ENCODE measurements at places on chromosomes 4 and X.

GRCh38 chrX:40166582-40166981 lies 68.8 kb upstream of the BCOR start:
- H3K27ac ChIP-seq = no peak overlapping the region
- no peaks in the 10 kb centered on the region for H3K27me3 ChIP-seq
- no peaks in the 10 kb centered on the region for H3K36me3 ChIP-seq
- no peak overlapping the region for H3K4me3 ChIP-seq
- peaks cover 31% of the 10 kb centered on the region for H3K4me1 ChIP-seq

DNA sequence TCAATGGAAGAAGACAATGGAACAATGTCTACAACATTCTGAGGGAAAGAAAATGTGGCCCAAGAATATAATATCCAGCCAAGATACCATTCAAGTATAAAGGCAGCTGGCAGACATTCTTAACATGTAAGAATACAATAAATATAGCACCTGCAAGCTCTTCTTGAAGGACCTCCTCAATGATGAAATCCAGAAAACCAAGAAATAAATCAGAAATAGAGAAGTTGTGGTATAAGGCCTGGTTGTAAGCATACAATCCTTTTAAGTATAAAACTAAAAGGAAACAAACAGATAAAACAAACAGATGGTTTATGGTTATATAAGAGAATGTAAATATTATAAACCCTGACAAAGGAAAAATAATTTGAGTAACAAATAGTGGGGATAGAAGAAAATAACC lies 33.4 kb downstream of the SYTL4 start:
- H3K36me3 ChIP-seq = peaks cover 3% of the 10 kb centered on the region
- H3K27me3 ChIP-seq = no peaks in the 10 kb centered on the region
- no peak overlapping the region for H3K27ac ChIP-seq
- no peaks in the 10 kb centered on the region for H3K4me1 ChIP-seq
- DNase-seq = no peak

GRCh38 chr4:176569301-176569700 lies 223.4 kb downstream of the VEGFC start:
- H3K4me1 ChIP-seq = no peaks in the 10 kb centered on the region
- no peaks in the 10 kb centered on the region for H3K27me3 ChIP-seq
- H3K36me3 ChIP-seq = no peaks in the 10 kb centered on the region
- no peak for DNase-seq
- no peak overlapping the region for H3K27ac ChIP-seq

DNA sequence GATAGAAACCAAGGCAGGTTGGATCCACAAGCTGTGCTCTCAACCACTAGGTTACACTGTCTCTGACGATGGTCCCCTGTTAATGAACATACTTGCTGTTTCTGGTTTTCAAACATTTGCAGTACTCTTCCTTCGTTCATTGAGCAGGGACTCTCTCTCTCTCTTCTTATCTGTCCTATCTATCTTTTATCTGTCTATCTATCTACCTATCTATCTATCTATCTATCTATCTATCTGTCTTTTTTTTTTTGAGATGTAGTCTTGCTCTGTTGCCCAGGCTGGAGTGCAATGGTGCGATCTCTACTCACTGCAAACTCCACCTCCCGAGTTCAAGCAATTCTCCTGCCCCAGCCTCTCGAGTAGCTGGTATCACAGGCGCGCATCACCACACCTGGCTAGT lies 9.4 kb upstream of the CT47C1 start:
- peaks cover 28% of the 10 kb centered on the region for H3K27me3 ChIP-seq
- no peak for DNase-seq
- no peaks in the 10 kb centered on the region for H3K36me3 ChIP-seq
- H3K4me1 ChIP-seq = no peaks in the 10 kb centered on the region
- H3K4me3 ChIP-seq = no peak overlapping the region

GRCh38 chr4:18980516-18981233 lies 959.1 kb upstream of the LCORL start:
- H3K4me3 ChIP-seq = no peak overlapping the region
- H3K36me3 ChIP-seq = no peaks in the 10 kb centered on the region
- no peaks in the 10 kb centered on the region for H3K4me1 ChIP-seq
- DNase-seq = no peak

GRCh38 chr4:18621186-18621585 lies 599.6 kb upstream of the LCORL start:
- H3K4me1 ChIP-seq = no peaks in the 10 kb centered on the region
- no peaks in the 10 kb centered on the region for H3K27me3 ChIP-seq
- no peak for DNase-seq
- H3K4me3 ChIP-seq = no peak overlapping the region
- no peaks in the 10 kb centered on the region for H3K36me3 ChIP-seq
- no peak overlapping the region for H3K27ac ChIP-seq

DNA sequence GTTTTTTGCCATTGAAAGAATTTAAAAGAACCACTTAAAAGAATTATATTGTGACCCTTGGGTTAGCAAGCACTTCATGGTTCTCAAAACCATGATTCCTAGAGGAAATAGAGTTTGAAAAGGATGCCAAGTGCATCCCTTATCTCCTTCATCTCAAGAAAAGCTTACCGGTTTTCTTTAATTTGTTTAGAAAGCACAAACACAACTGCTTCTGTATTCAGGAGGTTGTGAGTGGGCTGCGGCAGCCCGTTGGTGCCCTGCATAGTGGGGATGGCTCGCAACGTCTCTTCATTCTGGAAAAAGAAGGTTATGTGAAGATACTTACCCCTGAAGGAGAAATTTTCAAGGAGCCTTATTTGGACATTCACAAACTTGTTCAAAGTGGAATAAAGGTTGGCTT lies 13.5 kb downstream of the HHIP start:
- no peaks in the 10 kb centered on the region for H3K27me3 ChIP-seq
- no peaks in the 10 kb centered on the region for H3K36me3 ChIP-seq
- H3K27ac ChIP-seq = no peak overlapping the region

DNA sequence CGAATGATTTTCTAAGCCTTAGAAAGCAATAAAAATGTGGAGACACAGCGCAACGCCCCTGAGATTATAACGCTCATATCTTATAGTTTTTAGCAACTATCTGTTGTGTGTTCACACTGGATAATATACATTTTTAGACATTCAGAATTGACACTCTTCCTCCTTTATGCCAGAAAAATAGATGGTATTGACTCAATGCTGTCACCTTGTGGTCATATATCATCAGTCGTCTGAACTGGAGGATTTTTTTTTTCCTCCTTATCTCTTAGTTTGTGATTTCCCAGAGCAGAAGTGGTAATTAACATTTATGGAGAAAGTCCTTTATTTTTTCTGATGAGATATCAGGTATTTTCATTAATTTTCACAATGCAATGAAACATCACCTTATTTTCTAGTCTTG lies 759.6 kb downstream of the RAB28 start:
- H3K4me1 ChIP-seq = no peaks in the 10 kb centered on the region
- peak; percentile 6 for DNase-seq
- H3K27ac ChIP-seq = no peak overlapping the region
- H3K36me3 ChIP-seq = no peaks in the 10 kb centered on the region

DNA sequence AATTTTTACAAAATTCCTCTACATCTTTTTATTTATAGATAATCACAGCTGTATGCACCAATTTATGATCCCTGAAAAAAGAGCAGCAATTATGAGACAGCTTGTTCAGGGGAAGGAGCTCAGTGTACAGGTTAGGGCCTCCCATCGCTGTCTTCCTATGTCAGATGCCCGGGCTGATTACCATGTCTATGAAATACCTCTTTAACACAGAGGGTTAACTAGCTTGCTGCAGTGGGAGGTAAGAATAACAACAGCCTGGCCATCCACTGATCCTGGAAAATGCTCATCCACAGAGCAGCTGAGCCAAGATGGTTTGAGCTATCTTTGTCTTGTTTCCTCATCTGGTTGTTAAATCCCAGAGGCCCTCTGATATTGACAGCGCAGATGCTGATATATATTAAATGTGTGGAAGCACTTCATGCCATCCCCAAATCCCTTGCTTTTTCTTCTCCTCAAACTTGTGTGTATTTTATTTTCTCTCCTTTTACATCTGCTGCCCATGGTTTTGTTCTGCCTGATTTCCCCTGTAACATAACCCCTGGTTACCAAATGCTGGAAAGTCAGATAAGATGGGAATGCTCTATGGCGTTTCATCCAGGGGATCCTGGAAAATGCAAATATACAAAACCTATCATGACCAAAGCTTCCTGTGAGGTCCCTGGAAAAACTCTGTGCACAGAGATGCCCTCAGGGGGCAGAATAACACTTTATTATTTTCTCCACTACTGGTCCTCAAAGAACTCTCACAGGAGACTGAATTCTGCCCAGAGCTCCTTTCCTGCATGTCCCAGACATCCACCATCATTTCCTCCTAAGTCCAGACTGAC lies 85.8 kb upstream of the PUDP start:
- no peaks in the 10 kb centered on the region for H3K4me1 ChIP-seq
- no peaks in the 10 kb centered on the region for H3K36me3 ChIP-seq
- no peak overlapping the region for H3K27ac ChIP-seq
- no peak overlapping the region for H3K4me3 ChIP-seq

GRCh38 chrX:153687121-153688039 lies at the start of gene SLC6A8:
TSS of gene SLC6A8 (plus strand) at chrX:153687926. CDS start at chrX:153688575, 649 bp downstream.
- H3K4me1 ChIP-seq = peaks cover 16% of the 10 kb centered on the region
- peak within 1 kb of the TSS; percentile 64 for H3K4me3 ChIP-seq
- no peak within 1 kb of the TSS for H3K27ac ChIP-seq

GRCh38 chrX:132045456-132045855 lies 22.4 kb downstream of the STK26 start:
- no peak overlapping the region for H3K4me3 ChIP-seq
- no peaks in the 10 kb centered on the region for H3K27me3 ChIP-seq
- DNase-seq = peak; percentile 11
- H3K4me1 ChIP-seq = no peaks in the 10 kb centered on the region
- no peak overlapping the region for H3K27ac ChIP-seq

GRCh38 chrX:3968749-3969148 lies 255.3 kb upstream of the PRKX start:
- no peak for DNase-seq
- no peak overlapping the region for H3K4me3 ChIP-seq
- H3K27ac ChIP-seq = no peak overlapping the region

- no peaks in the 10 kb centered on the region for H3K36me3 ChIP-seq
- peaks cover 1% of the 10 kb centered on the region for H3K4me1 ChIP-seq
- no peaks in the 10 kb centered on the region for H3K27me3 ChIP-seq
- peak overlapping the region; percentile 82 for H3K27ac ChIP-seq
- DNase-seq = no peak
These were observed 556 bp upstream of the SMARCA5 start for GRCh38 chr4:143512978-143513313.

- peaks cover 3% of the 10 kb centered on the region for H3K36me3 ChIP-seq
- no peaks in the 10 kb centered on the region for H3K27me3 ChIP-seq
- H3K27ac ChIP-seq = peak overlapping the region; percentile 98
These were observed 2.7 kb downstream of the KLF3 start for GRCh38 chr4:38666766-38667084.

DNA sequence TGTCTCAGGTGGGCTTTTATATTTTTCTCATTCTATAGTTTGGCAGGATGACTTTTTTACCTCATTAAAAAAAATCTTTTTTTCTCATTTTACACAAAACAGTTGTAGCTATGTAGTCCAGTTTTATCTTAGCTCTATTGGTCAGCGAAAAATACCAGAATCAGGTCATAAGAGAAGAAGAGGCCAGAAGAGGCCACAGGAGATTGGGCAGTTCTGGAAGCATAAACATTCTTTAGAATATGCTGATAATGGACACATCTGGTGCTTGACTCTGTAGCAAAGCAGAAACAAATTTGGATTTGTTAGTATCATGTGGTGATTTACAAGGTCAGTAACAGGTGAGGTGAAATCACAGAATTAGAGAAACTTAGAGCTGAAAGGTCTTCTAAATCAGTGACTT lies 66.6 kb upstream of the ARHGAP24 start:
- no peak overlapping the region for H3K27ac ChIP-seq
- DNase-seq = no peak
- no peak overlapping the region for H3K4me3 ChIP-seq
- H3K36me3 ChIP-seq = no peaks in the 10 kb centered on the region
- H3K27me3 ChIP-seq = no peaks in the 10 kb centered on the region
- no peaks in the 10 kb centered on the region for H3K4me1 ChIP-seq

DNA sequence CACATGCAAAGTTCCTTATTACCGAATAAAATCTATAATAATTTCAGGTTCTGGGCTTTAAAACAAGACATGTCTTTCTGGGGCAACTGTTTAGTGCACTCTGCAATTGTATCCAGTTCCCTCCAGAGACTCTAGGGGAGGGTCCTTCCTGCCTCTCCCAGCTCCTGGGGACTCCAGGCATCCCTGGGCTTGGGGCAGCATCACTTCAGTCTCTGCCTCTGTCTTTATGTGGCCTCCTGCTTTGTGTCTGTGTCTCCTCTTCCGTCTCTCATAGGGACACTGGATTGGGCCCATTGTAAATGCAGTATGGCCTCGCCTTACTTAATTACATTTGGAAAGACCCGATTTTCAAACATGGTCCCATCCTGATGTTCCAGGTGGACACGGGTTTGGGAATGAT lies 10.9 kb upstream of the ASMTL start:
- H3K27ac ChIP-seq = no peak overlapping the region

GRCh38 chr4:182212211-182212761 lies 30.9 kb upstream of the TENM3 start:
- peak; percentile 50 for DNase-seq
- no peaks in the 10 kb centered on the region for H3K27me3 ChIP-seq
- no peak overlapping the region for H3K27ac ChIP-seq
- peaks cover 11% of the 10 kb centered on the region for H3K4me1 ChIP-seq

DNA sequence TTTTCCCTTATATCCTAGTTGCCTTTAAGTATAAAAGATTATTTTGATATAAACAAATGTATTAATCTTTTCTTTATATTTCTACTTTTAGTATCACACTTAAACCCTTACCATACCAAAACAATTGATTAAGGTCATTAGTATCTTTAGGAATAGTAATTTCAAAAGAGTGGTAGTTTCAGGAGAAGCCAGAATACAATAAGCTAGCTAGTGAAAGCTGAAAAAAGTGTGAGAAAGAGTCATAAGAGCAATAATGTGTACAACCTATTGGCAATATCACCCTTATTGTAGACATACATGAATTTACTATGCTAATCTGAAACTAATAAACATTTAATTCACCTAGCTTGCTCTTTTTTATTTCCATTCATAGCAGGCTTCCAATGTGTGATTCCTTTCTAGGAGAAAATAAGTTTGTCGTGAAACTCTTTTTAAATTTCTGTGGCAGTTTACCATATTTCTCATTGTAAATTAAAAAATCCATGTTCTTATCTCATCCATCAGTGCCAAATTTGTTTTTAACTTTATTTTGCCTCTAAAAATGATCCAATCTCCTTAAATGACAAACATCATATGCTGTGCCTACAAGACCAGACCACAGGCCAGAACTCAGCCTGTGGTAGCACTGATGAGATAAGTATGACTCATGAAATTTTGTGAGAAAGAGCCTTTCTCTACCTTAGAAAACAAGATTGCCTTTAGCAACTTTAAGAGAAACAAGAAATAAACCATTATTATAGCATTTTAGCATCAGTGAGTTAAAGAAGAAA lies 8.1 kb downstream of the NEK1 start:
- no peak overlapping the region for H3K4me3 ChIP-seq
- H3K27ac ChIP-seq = no peak overlapping the region
- H3K4me1 ChIP-seq = no peaks in the 10 kb centered on the region
- H3K27me3 ChIP-seq = no peaks in the 10 kb centered on the region

Data from mesenchymal stem cell (in vitro differentiated cells and primary cell).